ENCODE measurements at places on chromosomes 3 and 15.

DNA sequence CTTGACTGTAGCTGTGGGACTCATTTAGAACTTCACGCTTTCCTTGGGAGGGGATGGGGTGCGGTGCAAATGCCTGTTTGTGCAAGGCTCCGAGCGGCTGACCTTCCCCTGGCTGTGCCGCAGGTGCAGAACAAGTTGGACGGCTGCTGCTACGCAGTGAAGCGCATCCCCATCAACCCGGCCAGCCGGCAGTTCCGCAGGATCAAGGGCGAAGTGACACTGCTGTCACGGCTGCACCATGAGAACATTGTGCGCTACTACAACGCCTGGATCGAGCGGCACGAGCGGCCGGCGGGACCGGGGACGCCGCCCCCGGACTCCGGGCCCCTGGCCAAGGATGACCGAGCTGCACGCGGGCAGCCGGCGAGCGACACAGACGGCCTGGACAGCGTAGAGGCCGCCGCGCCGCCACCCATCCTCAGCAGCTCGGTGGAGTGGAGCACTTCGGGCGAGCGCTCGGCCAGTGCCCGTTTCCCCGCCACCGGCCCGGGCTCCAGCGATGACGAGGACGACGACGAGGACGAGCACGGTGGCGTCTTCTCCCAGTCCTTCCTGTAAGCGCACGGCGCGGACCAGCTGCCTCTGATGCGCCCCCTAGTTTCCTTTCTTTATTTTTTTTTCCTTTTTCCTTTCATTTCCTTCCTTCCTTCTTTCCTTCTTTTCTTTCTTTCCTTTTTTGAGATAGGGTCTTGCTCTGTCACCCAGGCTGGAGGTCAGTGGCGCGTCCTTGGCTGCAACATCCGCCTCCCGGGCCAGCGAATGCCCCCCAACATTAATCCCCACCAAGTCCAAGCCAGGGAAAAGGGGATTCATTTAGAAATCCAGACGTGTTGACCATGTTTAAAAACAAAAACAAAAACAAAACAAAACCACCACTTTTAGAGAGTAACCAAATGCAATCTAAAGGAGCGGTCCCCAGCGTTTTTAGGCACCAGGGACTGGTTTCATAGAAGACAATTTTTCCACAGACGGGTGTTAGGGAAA lies 42.7 kb downstream of the EIF2AK4 start:
- DNase-seq, result no peak

DNA sequence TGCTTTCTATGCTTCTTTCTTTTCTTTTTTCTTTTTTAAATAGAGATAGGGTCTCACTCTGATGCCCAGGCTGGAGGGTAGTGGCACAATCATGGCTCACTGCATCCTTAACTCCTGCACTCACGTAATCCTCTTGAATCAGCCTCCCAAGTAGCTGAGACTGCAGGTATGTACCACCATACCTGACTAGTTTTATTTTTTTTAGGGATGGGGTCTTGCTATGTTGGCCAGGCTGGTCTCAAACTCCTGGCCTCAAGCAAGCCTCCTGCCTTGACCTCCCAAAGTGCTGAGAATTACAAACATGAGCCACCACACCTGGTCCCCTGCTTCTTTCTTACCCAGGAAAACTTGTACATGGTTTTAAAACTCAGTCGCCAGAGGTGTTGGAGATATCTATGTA lies 24.2 kb upstream of the HDC start:
- DNase-seq, result no peak

DNA sequence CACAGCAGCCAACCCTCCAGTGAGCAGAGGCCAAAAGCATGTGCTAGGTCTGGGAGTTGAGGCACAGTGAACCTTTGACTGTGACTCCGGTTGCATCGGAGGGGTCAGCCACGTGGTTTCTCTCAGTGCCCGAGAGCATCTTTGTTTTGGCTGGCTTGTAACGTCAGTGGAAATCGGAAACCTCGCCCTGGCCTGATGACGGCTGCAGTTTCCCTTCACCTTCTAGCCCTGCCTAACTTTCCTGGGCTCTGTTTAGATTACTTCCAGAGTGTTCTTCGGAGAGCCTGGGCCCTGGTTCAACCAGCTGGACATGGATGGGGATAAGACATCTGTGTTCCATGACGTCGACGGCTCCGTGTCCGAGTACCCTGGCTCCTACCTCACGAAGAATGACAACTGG lies 56.6 kb downstream of the MESD start:
- no peak for DNase-seq

DNA sequence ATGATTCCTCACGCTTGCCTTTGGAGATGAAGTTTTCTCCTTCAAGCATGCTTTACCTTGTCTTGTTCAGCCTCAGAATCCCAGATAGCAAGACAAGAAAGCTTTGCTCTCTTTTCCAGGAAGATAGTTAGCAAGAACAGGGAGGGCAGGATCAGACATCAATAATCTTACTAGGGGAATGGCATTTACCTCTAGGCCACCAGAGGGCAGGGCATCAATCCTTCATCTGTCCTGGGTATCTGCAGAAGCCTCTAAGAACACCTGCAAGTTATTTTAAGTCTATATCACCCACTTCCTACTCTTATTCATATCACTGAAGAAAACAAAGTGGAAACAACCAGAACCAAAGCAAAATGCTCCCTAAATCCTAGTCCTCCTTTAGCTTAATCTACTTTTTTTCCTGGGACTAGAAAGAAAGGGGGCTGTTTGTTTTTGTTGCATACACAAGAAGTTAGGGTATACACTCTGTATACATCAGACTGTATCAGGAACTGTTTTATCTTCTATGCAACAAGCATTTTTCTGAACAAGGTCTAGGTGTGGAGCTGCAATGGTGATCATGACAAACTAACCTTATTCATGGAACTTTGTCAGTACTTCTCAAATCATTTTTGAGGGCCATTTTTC lies 862.5 kb downstream of the CADM2 start:
- DNase-seq, result no peak
